ENCODE measurements at places on chromosomes 2 and 18.

- no peak for DNase-seq
Observed at GRCh38 chr2:85778646-85779379, 25.0 kb downstream of the ATOH8 start.

- DNase-seq: no peak
Observed at GRCh38 chr2:230578106-230578505, 134.5 kb upstream of the CAB39 start.

- no peak for DNase-seq
Observed at GRCh38 chr2:113724010-113724409, 32.4 kb downstream of the SLC35F5 start.

GRCh38 chr2:142131010-142131669, at the start of gene LRP1B:
LRP1B (minus strand) TSS chr2:142131016; CDS start chr2:142130729, 287 bp downstream.
- no peak for DNase-seq

- DNase-seq: no peak
Observed at GRCh38 chr2:204470178-204470620, 75.1 kb upstream of the PARD3B start.

Data from NCI-H774 (cell line).